Keratinocyte (primary cell): ENCODE measurements at places on chromosomes 2 and 18. TPM values are rescaled to one million over a fixed set of nuclear protein-coding genes. Genes with fewer than 3 reads are reported as not detected.

- no peaks in the 10 kb centered on the region for H3K27me3 ChIP-seq
- peak overlapping the region; percentile 25 for H3K4me3 ChIP-seq
- no peak for DNase-seq
- peak overlapping the region; percentile 74 for H3K27ac ChIP-seq
- peaks cover 45% of the 10 kb centered on the region for H3K4me1 ChIP-seq
Observed at GRCh38 chr2:60505240-60505879, 48.1 kb downstream of the BCL11A start.

DNA sequence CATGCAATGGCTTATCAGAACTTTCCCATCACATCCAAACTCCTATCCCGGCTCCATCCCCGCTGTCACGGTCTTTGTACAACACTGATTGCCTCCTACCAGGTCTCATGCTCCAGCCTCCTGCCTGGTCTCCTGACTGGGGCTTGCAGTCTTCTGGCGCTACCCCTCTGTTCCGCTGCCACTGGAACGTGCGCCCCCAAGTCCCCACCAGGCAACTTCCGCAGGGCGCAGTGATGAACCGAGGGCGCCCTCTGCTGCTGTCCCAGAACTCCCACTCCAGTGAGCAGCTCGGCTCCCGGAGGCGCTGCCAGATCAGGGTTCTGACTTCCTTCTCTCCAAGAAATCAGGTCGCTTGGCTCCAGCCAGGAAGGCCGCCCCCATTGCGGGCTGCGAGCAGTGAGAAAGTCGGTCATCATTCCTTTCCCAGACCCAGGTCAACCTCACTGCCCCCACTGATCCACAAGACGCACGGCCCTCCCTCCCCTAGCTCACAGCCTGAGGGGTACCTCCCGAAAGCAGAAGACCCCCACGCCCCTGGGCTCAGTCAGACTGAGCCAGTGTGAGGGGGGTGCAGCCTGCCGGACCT, 43.9 kb upstream of the RAB11FIP5 start:
- no peak for DNase-seq
- H3K4me3 ChIP-seq, result no peak overlapping the region
- H3K4me1 ChIP-seq, result no peaks in the 10 kb centered on the region
- no peaks in the 10 kb centered on the region for H3K36me3 ChIP-seq

Gene ANKRD29
- polyA plus RNA-seq, result 2.4 to 8.5 TPM (median 3.7 TPM) in 3 replicates

GRCh38 chr18:11366410-11366809, 217.0 kb upstream of the PIEZO2 start:
- no peaks in the 10 kb centered on the region for H3K4me1 ChIP-seq
- no peaks in the 10 kb centered on the region for H3K36me3 ChIP-seq
- H3K4me3 ChIP-seq, result no peak overlapping the region
- H3K27ac ChIP-seq, result no peak overlapping the region

- no peaks in the 10 kb centered on the region for H3K27me3 ChIP-seq
- peaks cover 7% of the 10 kb centered on the region for H3K36me3 ChIP-seq
- H3K4me3 ChIP-seq, result peak overlapping the region; percentile 51
- H3K4me1 ChIP-seq, result peaks cover 8% of the 10 kb centered on the region
Observed at GRCh38 chr2:25251422-25252273, 83.3 kb upstream of the POMC start.

- no peak for DNase-seq
- H3K27ac ChIP-seq, result no peak overlapping the region
- no peak overlapping the region for H3K4me3 ChIP-seq
- H3K4me1 ChIP-seq, result no peaks in the 10 kb centered on the region
- H3K36me3 ChIP-seq, result no peaks in the 10 kb centered on the region
- peaks cover 11% of the 10 kb centered on the region for H3K27me3 ChIP-seq
Observed at GRCh38 chr2:240300261-240300821, 135.1 kb upstream of the GPC1 start.

Gene SCN1A
- not detected in 3 replicates for polyA plus RNA-seq

GRCh38 chr2:17401096-17401495, 117.1 kb downstream of the RAD51AP2 start:
- H3K27ac ChIP-seq, result no peak overlapping the region
- no peaks in the 10 kb centered on the region for H3K36me3 ChIP-seq
- no peak overlapping the region for H3K4me3 ChIP-seq
- no peaks in the 10 kb centered on the region for H3K27me3 ChIP-seq

DNA sequence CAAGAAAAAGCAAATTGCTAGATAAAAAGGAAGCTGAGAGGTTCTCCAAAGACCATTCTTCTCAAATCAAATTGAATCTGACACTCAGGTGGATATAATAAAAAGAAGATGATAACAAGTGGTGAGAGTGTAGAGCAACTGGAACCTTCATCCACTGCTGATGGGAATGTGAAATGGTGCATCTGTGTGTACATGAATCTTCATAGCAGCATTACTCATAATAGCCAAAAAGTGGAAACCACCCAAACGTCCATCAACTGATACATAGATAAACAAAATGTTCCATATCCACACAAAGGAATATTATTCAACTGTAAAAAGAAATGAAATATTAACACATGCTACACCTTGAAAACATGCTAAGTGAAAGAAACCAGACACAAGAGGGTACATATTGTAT, 357.2 kb upstream of the EPHA4 start:
- no peaks in the 10 kb centered on the region for H3K36me3 ChIP-seq
- no peaks in the 10 kb centered on the region for H3K4me1 ChIP-seq
- H3K27ac ChIP-seq, result no peak overlapping the region

GRCh38 chr18:62183578-62184195, 3.2 kb downstream of the PIGN start:
- no peak for DNase-seq
- H3K4me3 ChIP-seq, result no peak overlapping the region
- no peaks in the 10 kb centered on the region for H3K36me3 ChIP-seq
- no peaks in the 10 kb centered on the region for H3K27me3 ChIP-seq
- no peak overlapping the region for H3K27ac ChIP-seq
- peaks cover 13% of the 10 kb centered on the region for H3K4me1 ChIP-seq

Gene MAL
- not detected in 3 replicates for polyA plus RNA-seq

Gene ALK
- not detected in 3 replicates for polyA plus RNA-seq

DNA sequence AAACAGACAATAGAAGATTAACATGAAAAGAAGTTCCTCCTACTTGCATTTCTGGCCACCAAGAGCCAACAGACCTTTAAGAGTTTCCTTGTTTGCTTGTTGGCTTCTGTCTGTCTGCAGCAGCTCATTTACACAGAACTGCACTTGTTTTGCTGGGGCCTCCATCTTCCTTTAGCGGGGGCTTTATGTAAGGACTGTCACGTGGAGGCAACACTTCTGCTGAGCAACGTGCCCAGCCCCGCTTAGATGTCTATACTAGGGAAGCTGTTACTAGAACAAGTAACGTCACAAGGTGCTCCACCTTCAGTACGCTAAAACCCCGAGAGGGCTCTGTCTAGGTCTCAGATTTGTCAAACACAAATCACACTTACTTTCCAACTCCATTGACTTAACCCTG, 104.3 kb upstream of the PXDN start:
- no peaks in the 10 kb centered on the region for H3K36me3 ChIP-seq
- DNase-seq, result no peak
- no peaks in the 10 kb centered on the region for H3K4me1 ChIP-seq
- H3K27ac ChIP-seq, result no peak overlapping the region

- H3K27ac ChIP-seq, result no peak overlapping the region
- no peak for DNase-seq
- no peaks in the 10 kb centered on the region for H3K36me3 ChIP-seq
- no peaks in the 10 kb centered on the region for H3K4me1 ChIP-seq
- no peaks in the 10 kb centered on the region for H3K27me3 ChIP-seq
Observed at GRCh38 chr2:2664989-2665833, 334.1 kb upstream of the MYT1L start.

DNA sequence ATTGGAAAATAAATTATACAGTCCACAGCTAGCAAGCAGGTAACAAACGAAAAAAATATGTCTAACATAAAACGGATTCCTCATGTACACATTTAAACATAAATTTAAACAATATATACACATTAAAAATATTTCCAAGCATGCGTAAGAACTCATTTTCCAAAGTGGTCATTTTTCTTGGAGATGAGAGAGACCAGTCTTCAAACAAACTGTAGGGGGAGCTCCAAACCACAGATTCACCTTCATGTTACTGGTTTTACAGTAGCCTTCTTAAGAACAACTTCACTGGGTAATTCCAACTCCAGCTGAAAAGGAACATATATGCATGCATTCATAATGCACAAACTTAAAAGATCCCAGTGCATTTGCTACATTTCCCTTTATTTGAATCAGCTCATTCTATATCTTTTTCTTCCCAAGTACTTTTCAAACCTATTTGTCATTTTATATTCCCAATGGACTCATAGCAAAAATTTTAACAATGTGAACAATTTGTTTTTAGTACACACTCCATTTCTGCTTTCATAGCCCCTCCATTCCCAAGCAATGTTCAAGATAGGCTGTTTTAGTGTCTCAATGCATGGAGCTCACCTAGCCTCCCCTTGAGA, 4.7 kb upstream of the STAMBP start:
- H3K36me3 ChIP-seq, result no peaks in the 10 kb centered on the region
- peak; percentile 62 for DNase-seq
- no peak overlapping the region for H3K4me3 ChIP-seq
- H3K4me1 ChIP-seq, result peaks cover 5% of the 10 kb centered on the region
- no peak overlapping the region for H3K27ac ChIP-seq

Gene SRD5A2
- polyA plus RNA-seq, result 0.02 to 0.28 TPM (median 0.04 TPM) in 3 replicates

Gene ATP6V1C2
- polyA plus RNA-seq, result 0.31 to 0.55 TPM (median 0.49 TPM) in 3 replicates

DNA sequence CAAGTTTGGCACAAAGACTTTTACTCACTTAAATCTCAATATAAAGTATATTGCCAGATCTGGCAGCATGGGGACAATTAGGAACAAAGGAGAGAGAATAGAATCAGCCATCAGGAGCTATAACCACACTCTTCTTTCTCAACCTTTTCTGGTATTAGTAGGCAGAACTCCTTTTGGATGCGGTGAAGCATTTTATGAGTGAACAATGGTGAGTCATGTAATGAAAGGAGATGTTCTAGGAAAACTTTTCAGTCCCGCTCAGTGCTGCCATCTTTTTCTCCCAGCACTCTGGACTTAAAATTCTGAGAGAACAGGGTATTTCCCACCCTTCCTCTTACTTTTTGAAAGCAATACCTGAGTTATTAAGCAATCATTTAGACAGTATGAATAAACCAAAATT, 32.2 kb downstream of the PLEKHA3 start:
- H3K4me3 ChIP-seq, result no peak overlapping the region
- no peaks in the 10 kb centered on the region for H3K27me3 ChIP-seq
- H3K27ac ChIP-seq, result no peak overlapping the region
- H3K36me3 ChIP-seq, result no peaks in the 10 kb centered on the region
- H3K4me1 ChIP-seq, result peaks cover 11% of the 10 kb centered on the region
- no peak for DNase-seq

GRCh38 chr2:53510401-53510800, 257.2 kb upstream of the CHAC2 start:
- no peak overlapping the region for H3K4me3 ChIP-seq
- no peak for DNase-seq
- H3K27ac ChIP-seq, result no peak overlapping the region
- no peaks in the 10 kb centered on the region for H3K36me3 ChIP-seq
- H3K27me3 ChIP-seq, result no peaks in the 10 kb centered on the region
- H3K4me1 ChIP-seq, result peaks cover 3% of the 10 kb centered on the region

Gene POTEF
- polyA plus RNA-seq, result not detected in 3 replicates

Gene CFAP221
- polyA plus RNA-seq, result not detected in 3 replicates

Gene RANBP2
- 15.8 to 27.4 TPM (median 18.4 TPM) in 3 replicates for polyA plus RNA-seq

Gene RGPD4
- 0.01 to 0.03 TPM in 2 of 3 replicates, not detected in the other for polyA plus RNA-seq

Gene UGT1A5
- 0.51 to 2.2 TPM (median 1.3 TPM) in 3 replicates for polyA plus RNA-seq

DNA sequence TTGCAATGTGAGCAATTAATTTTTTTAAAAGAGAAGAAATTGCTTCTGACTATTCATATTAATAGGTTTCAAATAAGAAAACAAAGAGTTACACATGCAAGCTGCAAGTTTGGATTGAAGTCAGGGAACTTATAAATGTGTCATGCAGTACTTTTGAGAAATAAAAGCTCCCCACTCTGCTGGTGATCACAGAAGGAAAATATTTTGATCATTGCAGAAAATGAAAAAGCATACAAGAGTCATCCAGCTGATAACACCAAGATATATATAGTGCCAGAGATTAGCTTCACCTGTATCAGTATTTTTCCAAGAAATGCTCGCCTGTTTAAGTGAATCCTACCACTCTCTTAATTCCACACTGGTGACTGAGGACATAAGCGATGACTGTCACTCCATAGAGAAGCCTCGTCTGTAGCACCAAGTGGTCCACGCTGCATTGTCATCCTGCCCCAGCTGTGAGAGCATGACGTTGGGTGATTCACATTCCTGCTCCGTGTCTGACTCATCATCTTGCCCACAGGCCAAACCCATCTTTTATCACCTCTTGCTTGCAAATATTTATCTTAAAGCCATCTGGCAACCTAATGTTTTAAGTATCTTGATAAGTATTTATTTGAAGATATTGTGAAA, 178.0 kb downstream of the ASXL3 start:
- no peaks in the 10 kb centered on the region for H3K4me1 ChIP-seq
- no peaks in the 10 kb centered on the region for H3K36me3 ChIP-seq
- no peaks in the 10 kb centered on the region for H3K27me3 ChIP-seq
- no peak overlapping the region for H3K4me3 ChIP-seq
- DNase-seq, result peak; percentile 45
- H3K27ac ChIP-seq, result no peak overlapping the region

- H3K27me3 ChIP-seq, result no peaks in the 10 kb centered on the region
- H3K4me3 ChIP-seq, result no peak overlapping the region
- DNase-seq, result no peak
Observed at GRCh38 chr2:193276069-193276468, 1081.3 kb upstream of the TMEFF2 start.

GRCh38 chr2:85588236-85588635, 4.0 kb downstream of the VAMP5 start:
- no peak for DNase-seq
- H3K4me1 ChIP-seq, result peaks cover 23% of the 10 kb centered on the region
- no peak overlapping the region for H3K27ac ChIP-seq
- H3K27me3 ChIP-seq, result no peaks in the 10 kb centered on the region
- H3K4me3 ChIP-seq, result no peak overlapping the region
- no peaks in the 10 kb centered on the region for H3K36me3 ChIP-seq

DNA sequence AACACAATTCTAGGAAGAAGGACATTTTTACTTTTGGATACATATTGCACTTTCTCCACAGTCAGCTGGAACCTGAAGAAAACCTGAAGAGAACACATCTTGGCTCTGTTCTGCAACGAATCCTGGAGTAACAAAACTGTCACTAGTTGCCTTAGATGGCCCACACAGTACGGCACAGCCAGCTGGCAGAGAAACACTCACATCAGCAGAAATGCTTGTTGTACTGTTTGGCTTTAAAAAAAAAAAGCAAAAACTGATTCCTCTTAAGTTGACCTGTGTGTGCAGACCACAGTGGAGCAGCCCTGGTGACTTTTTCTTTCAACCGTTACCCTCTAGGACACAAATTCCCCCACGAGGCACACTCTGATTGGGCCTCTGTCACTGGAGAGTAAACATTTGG, 152.3 kb upstream of the TWIST2 start:
- H3K36me3 ChIP-seq, result no peaks in the 10 kb centered on the region
- H3K27me3 ChIP-seq, result peaks cover 5% of the 10 kb centered on the region
- H3K4me1 ChIP-seq, result no peaks in the 10 kb centered on the region
- H3K27ac ChIP-seq, result no peak overlapping the region

DNA sequence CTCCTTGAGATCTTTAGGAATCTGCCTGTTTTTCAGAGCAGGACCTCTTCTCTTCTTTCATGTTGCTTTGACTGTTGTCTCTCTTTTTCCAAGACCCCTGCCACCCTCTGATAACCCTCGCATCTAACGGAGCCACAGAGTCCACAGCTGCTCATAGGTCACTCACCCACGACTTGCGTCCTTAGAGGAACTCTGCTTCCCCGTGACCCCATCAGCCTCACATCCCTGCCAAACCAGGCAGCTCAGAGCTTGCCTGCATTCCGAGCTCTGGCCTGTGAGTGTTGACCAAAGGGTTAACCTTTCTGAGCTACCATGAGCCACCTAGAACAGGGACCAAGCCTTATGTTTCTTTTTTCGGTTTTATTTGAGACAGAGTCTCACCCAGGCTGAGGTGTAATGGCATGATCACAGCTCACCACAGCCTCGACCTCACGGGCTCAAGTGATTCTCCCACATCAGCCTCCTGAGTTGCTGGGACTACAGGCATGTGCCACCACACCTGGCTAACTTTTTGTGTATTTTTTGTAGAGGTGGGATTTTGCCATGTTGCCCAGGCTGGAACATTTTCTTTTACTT, 36.4 kb downstream of the CABLES1 start:
- no peak overlapping the region for H3K27ac ChIP-seq
- H3K36me3 ChIP-seq, result no peaks in the 10 kb centered on the region
- peaks cover 3% of the 10 kb centered on the region for H3K4me1 ChIP-seq
- DNase-seq, result no peak
